ENCODE measurements at places on chromosomes 16 and 17.

GRCh38 chr17:44496815-44497214, 6.4 kb downstream of the GPATCH8 start:
- DNase-seq, result no peak

- DNase-seq, result no peak
These were observed 4.6 kb upstream of the SLC12A3 start for GRCh38 chr16:56860226-56861020.

DNA sequence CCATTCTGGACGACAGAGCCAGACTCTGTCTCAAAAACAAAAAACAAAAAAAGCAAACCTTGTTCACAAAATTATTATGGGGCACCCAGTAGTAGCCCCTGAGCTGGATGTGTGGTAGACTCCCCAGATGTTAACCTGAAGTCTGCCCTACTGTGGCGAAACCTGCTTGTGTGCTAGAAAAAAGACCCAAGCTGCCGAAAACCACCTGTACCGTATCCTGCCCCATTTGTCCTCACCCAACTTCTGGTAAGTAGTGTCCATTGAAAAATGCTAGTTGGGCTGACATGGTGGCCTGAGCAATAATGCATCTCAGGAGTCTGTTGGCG, 9.1 kb downstream of the RMI2 start:
- no peak for DNase-seq

DNA sequence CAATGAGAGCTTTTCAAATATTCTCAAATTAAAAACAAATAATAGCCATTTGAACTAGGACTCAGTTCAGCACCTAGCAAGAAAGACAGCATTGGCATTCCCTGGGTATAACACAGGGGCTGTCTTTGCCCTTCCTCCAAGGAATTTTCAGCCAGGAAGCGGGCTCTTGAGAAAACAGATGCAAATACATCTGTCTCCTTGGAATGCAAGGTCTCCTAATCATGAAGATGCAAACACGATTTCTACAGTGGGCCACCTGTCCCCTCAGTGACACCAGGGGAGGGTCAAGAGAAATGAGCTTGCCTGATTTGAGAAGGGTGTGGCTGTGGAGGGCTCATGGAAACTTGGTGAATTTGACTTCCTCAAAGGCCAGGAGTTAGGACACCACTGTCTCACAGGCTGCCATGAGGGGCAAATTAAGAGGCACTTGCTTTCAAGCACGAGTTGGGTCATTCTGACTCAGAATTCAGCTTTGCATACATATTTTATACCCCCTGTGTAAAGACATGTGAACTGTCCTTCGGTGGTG, 24.5 kb upstream of the SUPT4H1 start:
- DNase-seq, result no peak

DNA sequence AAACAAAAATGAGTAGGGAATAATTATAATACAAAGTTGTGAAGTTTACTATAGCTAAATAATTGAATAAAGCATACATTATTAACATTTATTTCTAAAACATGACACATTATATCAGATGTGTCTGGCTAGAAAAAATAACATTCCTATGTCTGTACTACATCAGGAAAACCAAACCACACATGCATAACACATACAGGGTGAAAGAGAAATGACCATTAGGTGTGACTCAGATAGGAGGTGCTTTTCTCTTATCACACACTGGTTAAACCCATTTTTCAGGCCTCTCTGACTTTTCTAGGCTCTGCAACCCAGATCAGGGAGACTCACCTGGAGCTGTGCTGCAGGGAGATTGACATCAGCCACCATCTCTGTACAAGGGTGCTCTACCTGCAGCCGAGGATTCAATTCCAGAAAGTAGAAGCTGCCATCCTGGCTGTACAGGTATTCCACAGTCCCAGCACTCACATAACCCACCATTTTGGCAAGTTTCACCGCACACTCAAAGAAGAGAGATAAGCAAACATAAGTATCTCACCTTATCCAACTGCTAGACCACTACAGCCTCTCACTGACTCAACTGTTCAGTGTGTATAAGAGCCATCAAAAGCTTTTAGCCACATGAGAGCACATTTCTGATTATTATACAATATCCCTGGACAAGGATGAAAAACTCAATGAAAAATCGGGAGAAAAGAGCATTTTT, 116.6 kb upstream of the C17orf78 start:
- DNase-seq, result no peak

DNA sequence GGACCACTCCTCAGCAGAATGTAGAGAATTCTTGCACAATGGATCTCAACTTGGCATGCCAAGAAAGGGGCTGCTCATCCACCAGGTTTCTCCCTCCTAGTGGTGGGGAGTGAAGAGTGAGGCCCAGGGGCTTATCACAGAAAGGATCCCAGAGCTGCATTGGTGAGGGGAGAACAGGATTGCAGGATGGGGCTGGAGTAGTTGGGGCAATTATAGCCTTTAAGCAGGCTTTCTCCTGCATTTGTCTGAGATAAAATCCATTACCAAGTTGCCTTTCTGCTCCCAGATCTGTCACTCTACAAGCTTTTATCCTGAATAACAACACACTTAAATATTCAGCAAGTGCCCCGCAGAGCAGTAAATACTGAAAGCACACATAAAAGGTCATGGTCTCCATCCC, 130.8 kb upstream of the CES5A start:
- DNase-seq, result no peak

DNA sequence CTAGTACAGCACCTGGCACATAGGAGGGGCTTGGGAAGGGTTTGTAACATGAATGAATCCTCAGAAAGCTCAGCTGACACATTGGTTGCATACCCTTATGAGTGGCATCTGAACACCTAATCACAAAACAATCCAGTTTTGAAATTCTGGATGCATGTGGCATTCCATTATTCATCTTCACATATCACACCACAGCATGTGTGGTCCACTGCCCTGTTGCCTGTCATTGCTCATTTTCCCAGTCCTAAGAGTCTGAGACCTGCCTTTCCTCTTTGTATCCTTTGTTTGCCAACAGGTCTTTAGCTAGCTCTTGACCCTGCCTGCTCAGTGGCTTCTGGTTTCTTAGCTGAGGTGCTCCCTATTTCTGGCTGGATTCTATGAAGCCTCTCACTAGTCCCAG, 170.8 kb upstream of the ASIC2 start:
- DNase-seq, result no peak

DNA sequence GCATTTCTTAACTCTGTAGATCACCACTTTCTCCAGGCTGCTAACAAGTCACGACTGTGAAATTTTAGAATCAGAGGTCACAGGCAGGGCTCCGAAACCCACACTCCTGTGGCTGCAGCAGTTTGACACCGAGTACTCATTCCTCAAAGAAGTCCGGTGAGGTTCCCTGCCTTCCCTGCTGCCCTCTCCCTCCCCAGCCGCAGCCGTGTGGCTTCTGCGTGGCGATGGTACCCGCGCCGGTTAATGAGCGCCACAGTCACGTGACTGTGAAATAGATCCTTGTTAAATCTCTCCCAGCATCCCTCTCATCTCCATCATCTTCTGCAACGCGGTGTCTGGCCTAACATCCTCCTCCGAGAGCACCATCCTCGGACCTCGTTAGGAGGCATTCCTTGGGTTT, 65.2 kb upstream of the ENDOV start:
- no peak for DNase-seq

DNA sequence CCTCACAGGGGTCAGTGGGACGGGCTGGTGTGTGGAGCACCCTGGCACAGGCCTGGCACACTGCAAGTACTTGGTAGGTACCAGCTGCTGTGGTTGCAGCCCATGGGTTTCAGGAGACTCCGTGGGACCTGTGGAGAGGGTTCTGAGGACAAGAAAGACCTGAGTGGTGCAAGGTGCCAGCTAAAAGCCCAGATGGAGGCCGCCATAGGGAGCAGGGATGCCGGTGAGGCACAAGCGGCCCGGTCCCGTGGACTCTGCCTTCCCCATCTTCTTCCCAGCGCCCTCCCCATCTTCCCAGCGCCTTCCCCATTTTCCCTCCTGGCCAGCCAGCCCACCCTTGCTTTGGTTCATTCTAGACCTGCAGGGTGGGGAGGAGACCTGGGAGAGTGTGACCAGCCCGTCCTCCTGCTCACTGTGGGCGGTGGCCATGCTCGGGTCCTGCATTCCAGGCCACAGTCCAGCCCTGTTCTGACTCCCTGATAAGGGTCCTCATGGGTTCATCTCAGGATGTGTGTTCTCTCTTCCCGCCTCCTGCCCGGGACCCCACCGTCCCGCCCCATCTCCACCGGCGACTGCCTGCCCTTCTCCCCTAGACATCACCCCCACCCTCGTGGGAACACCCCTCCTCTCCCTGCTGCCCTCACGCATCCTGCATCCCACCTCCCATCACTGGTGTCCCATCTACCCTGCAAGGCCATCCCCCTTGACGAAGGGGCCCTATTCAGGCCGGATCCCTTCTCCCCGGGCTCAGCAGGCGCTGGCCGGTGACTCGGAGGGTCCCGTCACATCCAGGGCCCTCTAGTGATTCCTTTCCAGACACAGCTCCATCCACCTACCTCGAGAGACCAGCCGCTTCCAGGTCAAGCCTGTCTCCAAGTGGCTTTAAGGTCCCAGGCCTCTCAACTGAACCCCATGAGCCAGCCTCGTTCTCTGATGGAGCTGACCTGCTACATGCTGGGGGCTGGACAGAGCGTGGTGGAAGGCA, 3.4 kb downstream of the ZNF469 start:
- DNase-seq, result no peak

DNA sequence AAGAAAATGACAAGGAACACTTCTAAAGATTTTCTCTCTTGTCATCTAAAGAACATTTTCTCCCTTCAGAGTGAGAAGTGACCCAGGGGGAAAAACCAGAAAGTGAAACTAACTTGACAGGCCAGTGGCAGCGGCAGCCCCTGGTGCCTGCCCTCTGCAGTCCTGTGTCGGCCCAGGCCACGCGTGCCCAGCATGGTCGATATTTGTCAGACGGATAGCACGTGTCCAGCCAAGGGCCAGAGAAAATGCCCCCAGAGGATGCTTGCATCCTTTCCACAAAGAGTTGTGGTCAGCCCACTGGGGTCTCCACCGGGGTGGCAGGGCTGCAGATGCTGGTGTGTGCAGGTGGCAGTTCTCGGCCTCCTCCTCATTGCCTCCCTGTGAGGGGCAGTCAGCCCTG, 176.6 kb downstream of the RAB11FIP4 start:
- DNase-seq, result no peak

GRCh38 chr16:86138121-86139085, 239.4 kb downstream of the IRF8 start:
- no peak for DNase-seq

DNA sequence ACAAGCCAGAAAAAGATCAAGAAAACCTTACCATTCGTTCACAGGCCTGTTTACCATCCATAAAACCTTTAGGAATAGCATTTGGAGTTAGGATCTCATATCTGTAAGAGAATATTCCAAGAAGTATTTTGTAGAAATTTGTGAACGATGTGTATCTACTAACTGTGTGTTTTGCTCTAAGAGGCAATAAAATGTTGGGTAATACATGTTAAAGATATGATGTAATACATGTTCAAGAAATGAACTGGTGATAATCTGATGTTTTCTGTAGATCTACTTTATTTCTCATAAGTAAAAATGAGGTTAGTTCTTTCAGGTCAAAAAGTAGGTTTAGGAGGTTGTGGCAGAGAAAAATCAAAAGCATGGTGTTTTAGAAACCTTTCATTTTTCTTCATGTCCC, 83.2 kb downstream of the NDEL1 start:
- DNase-seq, result no peak

DNA sequence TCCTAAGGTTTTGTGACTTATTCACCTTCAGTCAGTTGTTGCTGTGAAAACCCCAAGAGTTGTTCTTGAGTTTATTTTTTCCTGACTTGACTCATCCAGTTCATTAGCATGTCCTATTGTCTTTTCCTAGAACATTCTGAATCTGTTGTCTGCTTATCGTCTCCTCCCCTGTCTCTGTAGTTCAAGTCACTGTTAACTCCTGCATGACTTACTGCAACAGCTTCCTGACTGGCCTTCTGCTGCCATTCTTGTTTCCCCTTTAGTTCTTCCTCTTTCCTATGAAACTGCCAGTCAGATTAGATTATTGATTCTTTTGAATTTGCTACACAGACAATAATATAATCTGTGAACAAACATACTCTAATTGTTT, 161.5 kb downstream of the FTO start:
- no peak for DNase-seq

DNA sequence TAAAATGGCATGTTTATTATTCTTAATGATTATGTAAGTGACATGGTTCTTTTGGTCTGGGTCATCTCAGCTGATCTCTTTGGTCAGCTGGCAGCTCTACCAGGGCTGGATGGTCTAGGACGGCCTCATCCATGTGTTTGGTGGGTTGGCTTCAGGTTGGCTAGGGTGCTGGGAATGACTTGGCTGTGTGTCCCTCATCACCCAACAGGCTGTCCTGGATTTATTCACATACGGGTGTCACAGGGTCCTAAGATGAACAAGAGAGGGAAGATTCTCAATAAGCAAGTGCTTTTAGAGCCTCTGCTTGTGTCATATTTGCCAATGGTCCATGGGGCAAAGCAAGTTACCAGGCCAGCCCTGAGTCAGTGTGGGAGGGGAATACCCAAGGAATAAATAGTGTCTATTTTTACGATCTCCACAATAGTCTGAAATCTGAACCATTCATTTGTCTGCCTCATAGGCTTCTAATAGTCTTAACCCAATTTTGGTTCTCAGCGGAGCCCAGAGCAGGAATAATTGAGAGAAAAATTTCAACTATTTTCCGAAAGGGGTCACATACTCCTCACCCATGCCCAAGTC, 157.5 kb downstream of the HS3ST2 start:
- no peak for DNase-seq

GRCh38 chr16:69711115-69711740, 15.1 kb downstream of the NQO1 start:
- no peak for DNase-seq

DNA sequence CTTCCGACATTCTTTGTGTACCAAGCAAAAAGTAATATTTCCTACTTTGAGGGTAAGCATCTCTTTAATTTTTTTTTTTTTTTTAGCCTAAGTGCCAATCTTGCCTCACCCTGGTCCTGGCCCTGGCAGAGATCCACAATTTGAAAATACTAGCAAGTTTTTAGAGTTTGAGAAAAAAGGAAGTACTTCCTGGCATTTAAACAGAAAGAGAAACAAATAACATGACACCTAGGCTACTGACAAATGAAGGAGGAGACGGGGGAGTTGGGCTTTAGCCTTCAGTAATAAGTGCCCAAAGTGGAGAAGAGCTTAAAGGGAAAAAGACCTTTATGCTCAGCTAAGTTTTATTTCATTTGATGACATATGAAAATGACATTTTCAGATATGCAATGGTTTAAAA, 92.8 kb downstream of the HS3ST3A1 start:
- no peak for DNase-seq

DNA sequence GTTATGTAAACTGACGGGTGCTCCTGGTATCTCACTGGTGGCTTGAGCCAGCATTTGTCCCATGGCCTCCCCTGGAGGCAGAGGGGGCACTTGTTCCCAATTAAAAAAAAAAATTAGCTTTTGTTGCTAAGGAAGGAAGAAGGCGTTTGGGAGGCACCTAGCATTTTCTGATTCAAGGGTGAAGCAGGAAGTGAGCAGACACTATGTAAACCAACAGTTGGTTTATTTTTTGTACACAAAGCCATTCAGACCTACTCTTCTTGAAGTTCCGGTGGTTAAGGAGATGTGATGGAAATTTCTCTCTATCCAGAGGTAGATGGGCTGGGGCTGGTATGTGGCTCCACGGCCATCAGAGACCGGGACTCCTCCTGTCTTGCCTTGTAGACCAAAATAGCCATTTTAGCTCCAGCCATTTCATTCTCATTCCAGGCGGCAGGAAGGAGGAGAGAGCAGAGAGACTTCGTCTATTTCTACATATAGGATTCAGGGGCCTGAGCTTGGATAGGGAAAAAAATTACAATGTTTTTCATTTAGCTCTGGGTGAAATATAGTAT, 103.0 kb downstream of the SNX29 start:
- no peak for DNase-seq

GRCh38 chr17:68134046-68134637, 98.6 kb downstream of the KPNA2 start:
- DNase-seq, result no peak

All from neural crest cell (in vitro differentiated cells).